Gastrocnemius medialis (tissue), 4 donors: ENCODE measurements at places on chromosomes 2 and 18. TPM values are rescaled to one million over a fixed set of nuclear protein-coding genes. Genes with fewer than 3 reads are reported as not detected.

Gene MRO
- total RNA-seq, result not detected

Gene NT5DC4
- not detected for total RNA-seq

Gene TBR1
- not detected for total RNA-seq

Gene SLC9A4
- not detected for total RNA-seq

- DNase-seq, result no peak
These were observed 68.4 kb downstream of the BCL2L11 start for GRCh38 chr2:111189106-111189505.

- no peak for DNase-seq
These were observed 154.8 kb downstream of the LAMA1 start for GRCh38 chr18:6962571-6963451.

DNA sequence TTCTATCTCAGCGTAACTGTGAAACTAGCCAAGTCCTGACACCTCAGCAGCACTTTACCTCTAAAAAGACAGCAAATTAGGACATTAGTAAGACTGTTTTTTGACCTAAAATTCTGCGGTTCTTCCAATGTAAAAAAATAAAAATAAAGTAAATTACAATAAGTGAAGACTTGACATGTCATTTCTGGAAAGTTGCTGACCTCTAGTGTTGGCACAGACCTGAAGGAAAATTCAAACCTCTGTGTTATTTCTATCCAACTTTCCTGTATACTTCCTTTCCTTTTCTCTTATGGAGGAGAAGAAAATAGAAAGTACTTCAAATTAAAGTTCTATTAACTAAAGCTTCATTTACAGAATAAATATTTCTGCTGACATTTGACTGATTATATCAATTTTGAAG, 110.6 kb downstream of the TMEM182 start:
- no peak for DNase-seq

GRCh38 chr2:108253106-108253505, 13.3 kb downstream of the SULT1C3 start:
- no peak for DNase-seq

GRCh38 chr2:48433682-48434081, 96.3 kb upstream of the STON1 start:
- no peak for DNase-seq

DNA sequence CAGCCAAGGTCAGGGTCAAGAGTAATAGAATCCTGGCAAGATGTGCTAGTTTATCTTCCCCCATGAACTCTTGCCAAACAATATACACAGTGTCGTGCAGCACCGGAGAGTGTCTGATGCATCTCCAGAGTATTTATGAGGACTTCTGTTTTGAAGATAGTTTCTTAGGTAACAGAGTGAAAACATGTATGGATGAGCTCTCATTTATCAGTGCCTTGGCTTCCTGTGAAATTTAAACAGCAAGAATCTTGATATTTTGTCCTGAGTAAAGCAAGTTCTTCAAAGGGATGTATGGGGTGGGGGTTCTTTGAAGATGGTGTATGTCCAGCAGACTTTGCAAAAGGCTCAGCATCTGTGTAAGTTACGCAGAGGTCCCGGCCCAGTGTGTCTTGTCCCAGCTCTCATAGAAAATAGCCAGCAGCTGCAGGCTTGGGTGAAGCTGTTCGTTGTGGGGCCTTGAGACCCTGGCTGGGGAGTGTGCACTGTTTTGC, 361.0 kb upstream of the NT5C1B start:
- DNase-seq, result no peak

DNA sequence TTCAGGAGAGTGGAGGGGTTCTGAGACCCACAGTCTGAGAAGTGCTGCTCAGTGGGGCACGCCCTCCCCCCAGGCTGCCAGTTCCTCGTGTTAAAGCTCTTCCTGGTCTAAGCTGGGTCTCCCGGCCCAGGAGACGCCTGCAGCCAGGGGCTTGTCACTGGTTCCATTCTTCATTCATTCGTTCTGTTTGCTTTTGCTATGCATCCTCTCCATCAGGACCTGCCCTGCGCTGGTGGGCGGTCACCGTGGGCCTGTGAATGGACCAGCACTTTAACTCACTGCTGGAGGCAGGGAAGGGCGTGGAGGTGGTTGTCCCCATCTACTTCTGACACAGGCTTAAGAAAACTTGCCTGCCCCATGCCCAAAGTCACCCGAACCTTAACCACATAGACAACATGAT, 272.8 kb upstream of the HDAC4 start:
- no peak for DNase-seq

DNA sequence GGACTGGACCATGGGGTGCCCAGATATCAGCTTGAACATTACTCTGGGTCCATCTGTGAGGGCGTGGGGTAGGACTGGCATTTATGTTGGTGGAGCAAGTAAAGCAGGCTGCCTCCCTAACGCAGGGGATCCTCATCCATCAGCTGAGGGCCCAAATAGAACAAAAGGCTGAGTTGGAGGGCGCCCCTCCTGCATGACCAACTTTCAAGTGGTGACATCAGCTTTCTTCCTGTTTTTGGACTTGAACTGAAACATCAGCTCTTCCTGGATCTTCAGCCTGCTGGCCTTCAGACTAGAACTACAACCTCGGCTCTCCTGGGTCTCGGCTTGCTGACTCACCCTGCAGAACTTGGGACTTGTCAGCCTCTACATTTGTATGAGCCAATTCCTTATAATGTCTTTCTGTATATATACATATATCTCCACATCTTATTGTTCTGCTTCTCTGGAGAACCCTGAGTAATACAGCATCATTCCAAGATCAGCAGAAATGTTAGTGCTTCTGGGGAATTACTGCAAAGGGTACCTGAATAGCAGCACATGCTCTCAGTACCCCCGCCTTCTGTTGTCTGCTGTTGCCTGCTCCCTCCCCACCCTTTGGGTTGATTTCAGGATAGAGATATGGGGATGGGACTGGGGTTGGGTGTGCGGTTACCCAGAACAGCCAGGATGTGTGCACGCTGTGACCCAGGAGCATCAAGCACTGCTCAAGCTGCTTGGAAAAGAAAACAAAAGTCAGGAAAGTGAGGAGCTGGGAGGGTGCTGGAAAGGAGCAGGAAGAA, 20.0 kb downstream of the TMEM127 start:
- no peak for DNase-seq

DNA sequence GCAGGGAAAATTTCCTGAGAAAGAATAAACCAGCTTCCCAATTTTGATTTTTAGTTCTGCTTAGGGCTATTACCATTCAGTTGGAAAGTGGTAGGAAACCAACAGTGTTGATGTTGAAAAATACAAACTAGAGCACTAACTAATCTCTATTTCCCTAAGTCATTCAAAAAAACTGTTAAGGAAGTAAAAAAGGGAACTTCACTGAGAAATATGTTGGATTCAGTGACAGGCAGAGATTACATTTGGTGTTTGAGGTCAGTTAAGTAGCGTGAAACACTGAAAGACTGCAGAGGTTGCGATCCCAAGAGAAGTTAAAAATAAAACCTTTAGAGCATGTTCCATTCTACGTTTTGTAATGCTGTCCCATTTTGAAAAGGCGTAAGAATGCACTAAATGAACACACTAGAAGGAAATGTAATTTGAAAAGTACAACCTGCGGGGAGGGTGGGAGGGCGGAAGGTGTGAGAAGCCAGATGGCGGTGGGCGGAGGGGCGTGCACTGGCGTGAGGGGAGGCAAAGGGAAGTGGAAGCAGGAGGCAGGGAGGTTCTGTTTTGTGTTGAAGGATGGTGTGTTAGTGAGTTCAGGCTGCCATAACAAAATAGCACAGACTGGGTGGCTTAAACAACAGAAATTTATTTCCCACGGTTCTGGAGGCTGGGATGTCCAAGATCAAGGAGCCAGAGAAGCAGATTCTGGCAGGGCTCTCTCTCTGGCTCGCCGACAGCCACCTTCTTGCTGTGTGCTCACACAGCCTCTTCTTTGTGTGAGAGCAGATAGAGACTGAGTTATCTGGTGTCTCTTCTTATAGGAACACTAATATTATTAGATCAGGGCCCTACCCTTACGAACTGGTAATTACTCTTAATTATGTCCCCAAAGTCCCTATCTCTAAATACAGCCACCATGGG, 94.3 kb upstream of the KCTD1 start:
- DNase-seq, result no peak
